ENCODE measurements at places on chromosomes 7 and 10.

DNA sequence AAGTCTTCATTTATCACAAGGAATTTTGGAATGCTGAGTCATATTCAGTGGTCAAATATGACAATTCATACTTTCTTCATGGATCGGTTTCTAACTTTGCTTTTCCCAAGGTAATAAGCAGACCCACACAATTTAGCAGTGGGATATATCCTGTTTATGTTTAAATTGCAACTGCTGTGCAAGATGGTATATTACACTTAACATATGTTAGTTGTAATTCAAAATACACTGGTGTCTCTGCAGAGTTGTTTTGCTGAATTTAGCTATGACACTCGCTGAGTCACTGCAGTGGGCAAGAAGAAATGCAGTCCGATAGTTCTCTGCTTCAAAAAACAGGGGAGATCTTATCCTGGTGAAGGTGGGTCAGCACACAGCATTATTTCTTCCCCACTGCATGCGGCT is 194.8 kb upstream of the PTN start:
- DNase-seq = no peak

- no peak for DNase-seq
Measured at GRCh38 chr7:7417851-7418250, 117.8 kb downstream of the COL28A1 start.

DNA sequence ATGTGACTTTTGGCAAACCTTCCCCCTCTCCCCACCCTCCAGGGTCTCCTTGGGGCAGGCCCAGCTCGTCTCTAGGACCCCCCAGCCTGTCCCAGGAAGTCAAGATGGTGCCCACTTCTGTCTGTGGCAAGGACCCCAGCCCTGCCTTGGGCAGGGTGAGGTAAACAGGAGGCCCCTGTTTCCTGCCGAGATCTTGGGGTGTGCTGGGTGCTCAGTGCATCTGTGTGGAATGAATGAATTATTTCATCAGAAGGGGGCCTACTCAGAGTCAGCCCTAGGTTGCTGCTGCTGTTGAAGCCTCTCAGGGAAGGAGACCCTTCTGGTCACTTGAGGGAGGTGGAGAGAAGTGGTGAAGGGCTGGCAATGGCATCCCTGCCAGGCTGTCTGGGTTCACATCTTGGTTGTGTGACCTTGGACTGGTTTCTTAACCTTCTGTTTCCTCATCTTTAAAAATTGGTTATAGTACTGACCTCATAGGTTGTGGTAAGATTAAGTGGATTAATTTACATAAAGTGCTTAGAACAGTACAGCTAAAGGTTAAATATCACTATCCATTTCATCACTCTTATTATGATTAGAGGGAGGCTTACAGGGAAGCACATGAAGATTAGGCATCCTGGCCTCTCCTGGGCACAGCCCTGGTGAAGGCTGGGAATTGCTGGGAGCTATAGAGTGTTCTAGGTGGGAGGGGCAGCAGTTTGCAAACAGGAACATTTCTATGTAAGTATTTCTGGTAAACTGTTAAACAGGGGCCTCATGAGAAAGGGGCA is 67.7 kb downstream of the ZMIZ1 start:
- no peak for DNase-seq

GRCh38 chr10:49408519-49409306 is 12.8 kb upstream of the DRGX start:
- no peak for DNase-seq

DNA sequence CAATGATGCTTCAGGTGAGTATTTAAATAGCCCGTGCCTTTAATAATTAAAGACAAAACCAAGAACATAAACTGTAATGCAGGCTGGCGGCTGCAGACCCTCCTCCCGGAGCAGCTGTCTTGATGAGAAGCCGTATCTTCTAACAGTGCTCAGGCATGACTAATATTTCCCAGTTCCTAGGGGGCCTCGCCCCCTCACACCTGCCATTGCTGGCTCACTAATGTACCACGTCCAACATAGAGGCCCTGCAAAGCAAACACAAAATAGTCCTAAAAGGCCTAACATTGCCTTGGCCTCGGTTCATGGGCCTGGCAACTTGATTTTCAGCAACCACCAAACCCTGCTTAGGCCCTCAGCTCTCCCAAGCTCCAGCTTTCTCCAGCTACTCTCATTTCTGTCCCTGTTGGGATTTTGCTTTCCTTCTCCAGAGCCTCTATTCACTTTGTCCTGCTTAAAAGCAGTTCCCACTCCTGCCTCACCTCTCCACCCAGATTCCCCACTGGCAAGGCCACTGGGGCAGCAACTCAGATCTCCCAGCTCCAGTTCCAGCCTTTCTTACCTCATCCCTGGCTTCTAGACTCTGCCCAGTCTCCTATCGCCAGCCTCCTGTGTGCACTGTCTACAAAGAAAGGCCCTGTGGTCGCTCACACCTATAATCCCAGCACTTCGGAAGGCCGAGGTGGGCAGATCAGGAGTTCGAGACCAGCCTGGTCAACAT is 16.2 kb downstream of the SORBS1 start:
- DNase-seq = no peak

- DNase-seq = no peak
Measured at GRCh38 chr7:9106747-9107146, 673.3 kb downstream of the NXPH1 start.

DNA sequence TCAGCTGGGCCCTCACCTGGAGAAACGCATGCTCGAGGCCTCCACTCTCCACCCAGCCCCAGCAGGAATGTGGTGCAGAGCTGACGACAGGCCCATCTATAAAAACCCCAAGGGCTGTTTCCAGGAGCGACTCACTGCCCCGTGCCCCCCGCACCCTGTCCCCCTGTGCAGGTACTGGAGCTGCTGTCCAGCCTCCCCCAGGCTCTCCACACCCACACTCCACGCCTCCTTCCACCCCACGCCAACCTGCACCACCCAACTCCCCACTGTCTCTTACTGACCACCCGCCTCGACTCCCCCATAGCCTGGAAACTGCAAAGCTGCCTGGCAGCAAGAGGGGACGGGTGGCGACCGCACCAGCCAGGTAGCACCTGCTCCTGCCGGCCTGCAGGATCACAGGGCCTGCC is 43.3 kb downstream of the DIP2C start:
- no peak for DNase-seq

- no peak for DNase-seq
Measured at GRCh38 chr7:593324-594115, 73.9 kb upstream of the PDGFA start.

DNA sequence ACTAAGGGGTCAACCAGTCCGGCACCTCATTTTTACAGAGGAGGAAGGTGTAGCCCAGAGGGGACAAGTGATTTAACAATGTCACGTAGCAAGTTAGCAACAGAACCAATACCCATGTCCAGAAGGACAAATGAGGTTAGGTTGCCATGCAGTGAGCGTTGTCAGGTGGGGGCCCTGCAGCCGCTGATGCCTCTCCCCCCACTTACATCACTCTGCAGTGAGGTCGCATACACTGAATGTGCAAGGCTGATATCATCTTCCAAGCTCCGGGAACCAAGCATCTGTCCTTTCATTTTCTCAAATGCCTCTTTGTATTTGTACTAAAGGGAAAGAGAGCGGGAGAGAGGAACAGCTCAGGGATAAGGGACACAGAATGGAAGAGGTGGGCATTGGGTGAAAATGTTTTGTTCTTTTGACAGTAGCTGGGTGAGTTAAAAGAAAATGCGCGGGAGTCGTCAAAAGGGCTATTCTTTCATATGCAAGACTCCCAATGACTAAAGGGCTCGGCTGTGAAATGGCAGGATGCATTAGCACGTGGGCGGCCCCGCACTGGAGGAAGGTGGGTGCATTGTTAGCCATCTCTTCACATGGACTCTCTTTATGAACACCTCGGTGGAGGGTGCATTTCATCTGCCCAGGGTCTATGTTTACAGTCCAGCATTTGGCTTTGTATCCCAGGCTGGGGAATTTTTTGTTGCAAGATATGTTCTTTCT is 49.7 kb downstream of the NRAP start:
- no peak for DNase-seq

GRCh38 chr10:49611166-49611815 is 1.2 kb downstream of the SLC18A3 start:
- DNase-seq = no peak

GRCh38 chr10:62080905-62081304 is 179.4 kb downstream of the ARID5B start:
- DNase-seq = no peak

- DNase-seq = no peak
Measured at GRCh38 chr10:31118556-31118955, 86.9 kb upstream of the ZNF438 start.

DNA sequence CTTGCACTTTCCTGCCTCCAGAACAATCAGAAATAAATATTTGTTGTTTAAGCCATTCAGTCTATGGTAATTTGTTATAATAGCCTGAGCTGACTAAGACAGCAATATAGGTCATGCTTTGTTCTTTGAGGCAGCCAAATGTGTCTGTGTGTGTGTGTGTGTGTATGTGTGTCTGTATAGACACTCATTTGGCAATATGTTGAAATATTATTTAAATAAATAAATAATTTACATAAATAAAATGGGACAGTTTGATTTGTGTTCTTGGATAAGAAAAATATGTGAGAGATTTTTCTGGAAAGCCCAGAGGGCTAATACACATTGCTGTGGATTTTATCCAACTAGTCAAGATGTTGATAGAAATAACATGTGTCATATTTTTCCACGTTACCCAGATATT is 140.2 kb downstream of the PTN start:
- DNase-seq = no peak

- no peak for DNase-seq
Measured at GRCh38 chr7:104299323-104299722, 29.1 kb upstream of the LHFPL3 start.

GRCh38 chr10:119025776-119026175 is 3.7 kb upstream of the NANOS1 start:
- DNase-seq = no peak

- no peak for DNase-seq
Measured at GRCh38 chr7:31699050-31699449, 12.0 kb downstream of the PPP1R17 start.

DNA sequence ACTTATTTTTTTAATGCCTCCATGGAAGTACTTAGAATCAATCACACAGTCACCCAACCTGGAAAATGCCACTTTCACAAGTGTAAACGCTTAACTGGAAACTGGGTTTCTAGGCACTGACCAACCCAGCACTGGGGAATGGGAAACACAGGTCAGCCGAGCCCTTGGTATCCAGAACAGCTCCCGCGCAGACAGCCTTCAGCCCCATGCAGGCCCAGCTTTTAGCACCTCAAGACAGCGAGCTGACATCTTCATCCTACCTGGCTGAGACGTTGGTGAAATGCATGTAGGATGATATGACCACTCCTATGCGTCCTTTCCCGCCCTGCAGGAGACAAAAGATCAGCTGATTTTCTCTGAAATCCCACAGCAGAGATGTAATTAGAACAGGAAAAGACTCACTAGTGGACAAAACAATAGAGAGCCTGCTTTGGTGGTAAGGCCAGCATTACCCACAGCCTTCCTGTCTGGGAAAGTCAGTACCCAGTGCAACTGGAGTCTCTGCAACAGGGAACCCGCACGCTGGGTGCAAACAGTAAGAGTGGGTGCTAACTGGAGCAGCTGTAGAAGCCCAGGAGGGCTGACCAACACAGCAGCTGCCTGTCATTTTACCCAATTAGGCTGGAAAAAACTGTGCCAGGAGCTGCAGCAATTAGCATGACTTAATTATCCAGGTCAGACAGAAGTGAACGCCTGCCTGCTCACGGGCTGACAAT is 153.7 kb downstream of the TNS3 start:
- DNase-seq = no peak

- no peak for DNase-seq
Measured at GRCh38 chr7:2197436-2198155, 35.1 kb downstream of the MAD1L1 start.

DNA sequence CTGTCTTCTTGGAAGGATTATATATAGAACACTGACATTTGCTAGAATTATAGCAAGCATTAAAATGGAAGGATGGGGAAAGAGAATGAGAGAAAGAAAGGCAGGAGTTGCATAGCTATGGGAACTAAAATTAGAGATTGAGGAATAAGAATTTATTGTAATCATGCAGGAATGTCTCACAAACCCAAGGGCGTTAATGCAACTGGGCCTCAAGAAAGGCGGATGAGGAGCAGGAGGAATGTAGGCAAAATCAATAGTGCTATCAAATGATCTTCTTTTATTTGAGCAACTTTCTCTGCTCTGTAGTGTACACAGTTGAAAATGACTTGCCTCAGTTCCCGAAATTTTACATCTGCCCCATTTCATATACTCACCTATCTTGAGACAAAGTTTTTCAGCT is 1131.8 kb upstream of the GHITM start:
- DNase-seq = no peak

- no peak for DNase-seq
Measured at GRCh38 chr7:197413-198335, 5.3 kb downstream of the FAM20C start.

- DNase-seq = no peak
Measured at GRCh38 chr7:128385988-128386925, 23.5 kb downstream of the IMPDH1 start.

- no peak for DNase-seq
Measured at GRCh38 chr7:70354409-70355169, 756.3 kb downstream of the AUTS2 start.

DNA sequence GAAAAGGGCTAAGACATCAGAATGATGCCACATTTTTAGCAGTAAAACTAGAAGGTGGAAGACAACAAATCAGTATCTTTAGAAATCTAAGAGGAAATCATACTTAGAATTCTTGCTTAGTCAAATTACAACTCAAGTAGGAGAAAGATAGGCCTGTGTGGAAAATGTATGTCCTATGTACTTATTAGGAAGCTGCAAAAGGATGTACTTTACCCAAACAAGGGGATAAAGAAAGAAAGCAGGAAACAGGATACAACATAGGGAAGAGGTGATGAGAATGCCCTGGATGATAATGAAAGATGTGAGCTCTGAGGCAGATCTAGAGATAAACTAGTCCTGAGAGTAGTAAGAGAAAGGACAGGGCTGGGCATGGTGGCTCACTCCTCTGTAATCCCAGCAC is 54.9 kb downstream of the RNLS start:
- DNase-seq = no peak

DNA sequence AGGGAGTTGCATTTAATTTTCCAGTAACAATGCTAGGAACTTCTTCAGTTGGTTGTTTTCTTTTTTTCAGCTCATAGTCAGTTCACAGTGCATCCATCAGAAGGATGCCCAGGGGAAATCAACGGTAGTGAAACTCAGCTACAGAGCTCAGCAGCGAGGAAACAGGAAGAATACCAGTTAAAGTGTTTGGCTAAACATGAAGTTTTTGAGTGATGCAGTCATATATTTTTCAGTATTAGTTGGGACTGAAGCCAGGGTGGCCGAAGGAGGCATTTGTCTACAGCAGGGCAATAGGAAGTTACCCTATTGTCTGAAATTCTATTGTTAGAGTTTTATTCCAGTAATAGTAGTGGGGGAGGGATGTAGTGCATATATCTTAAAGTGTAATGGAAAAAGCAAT is 45.3 kb upstream of the MALRD1 start:
- no peak for DNase-seq

GRCh38 chr7:29499932-29500331 is 63.7 kb upstream of the PRR15 start:
- DNase-seq = no peak

GRCh38 chr10:128622706-128623105 is 496.5 kb upstream of the MKI67 start:
- no peak for DNase-seq

GRCh38 chr10:78383378-78384048 is 349.9 kb downstream of the RPS24 start:
- no peak for DNase-seq
